ENCODE measurements at places on chromosomes 5 and 9.

GRCh38 chr9:137326445-137327065 is 24.5 kb upstream of the NRARP start:
- no peak for DNase-seq

DNA sequence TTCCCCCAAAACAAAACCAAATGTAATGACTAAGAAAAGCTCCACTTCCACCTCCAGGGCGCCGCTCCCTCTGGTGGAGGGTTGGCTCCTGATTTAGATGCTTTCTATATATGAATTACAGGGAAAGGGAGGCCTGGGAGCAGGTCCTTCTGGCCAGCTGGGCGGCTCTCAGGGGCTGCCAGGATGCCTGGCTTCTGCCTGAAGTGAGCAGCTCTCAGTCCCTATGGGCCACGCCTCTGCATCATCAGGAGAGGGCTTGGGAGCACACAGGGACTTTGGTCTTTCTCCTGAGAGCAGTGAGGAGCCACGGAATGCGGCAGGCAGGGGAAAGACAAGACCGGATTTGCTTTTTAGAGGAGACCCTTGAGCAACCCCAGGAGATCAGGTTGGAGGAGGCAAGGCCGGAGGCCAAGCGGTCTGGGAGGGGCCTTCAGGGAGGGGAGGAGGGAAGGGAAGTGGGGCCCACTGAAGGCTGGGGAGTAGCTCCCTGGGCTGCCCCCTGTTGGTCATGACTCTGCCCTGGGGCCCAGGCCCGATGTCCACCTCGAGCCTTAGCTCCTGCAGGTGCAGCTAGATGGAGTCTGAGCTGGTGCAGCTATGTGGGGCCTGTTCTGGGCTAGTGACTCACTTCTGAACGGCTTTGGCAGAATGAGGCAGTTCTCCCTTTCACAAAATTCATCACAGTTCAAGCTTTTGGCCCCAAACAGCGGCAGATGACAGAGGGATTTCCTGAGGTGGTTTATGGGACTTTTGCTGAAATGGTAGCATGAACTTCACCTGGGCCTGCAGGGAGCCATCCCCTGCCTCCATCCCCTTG is 11.3 kb upstream of the GRHPR start:
- DNase-seq = no peak

DNA sequence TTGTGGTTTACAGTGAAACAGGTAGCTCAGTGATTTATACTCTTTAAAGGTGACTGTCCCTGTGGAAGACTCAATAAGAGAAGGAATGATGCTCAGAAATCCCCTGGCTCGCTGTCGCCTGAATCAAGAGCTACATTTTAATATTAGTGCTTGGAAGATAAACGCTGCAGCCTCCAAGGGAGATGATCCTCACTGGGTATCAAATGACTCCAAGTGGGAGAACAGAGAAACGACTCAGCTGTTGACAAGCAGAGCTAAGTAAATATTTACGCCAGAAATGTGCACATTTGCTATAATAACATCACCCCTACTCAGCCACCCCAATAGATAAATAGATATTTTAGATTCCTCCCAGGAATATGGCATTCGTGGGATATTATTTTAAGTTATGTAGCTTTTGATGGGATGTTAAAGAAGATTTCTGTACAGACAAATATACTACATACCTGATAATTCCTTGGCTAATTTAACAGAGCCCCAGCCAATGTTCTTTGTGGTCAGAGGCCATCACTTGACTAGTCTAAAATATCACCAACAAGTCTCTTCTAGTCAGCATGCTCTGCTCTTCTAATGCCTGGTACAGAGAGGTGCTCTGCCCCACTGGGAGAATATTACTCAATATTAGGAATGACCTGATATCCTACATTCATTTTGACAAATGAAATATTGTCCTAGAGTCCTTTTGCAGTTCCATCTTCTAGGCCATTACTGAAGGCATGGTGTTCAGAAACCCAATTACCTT is 18.3 kb upstream of the CCDC192 start:
- no peak for DNase-seq

GRCh38 chr5:119873611-119874010 is 244.3 kb downstream of the FAM170A start:
- DNase-seq = no peak

- no peak for DNase-seq
Measured at GRCh38 chr9:8558176-8558575, 758.6 kb upstream of the DMAC1 start.

GRCh38 chr5:36744773-36745589 is 131.6 kb upstream of the NIPBL start:
- DNase-seq = no peak

Measured in HS-27A (cell line).